ENCODE measurements at places on chromosomes 2 and 18.

- DNase-seq, result no peak
These were observed 658.7 kb downstream of the CNTNAP5 start for GRCh38 chr2:124683536-124684428.

- DNase-seq, result no peak
These were observed 450.6 kb downstream of the TSN start for GRCh38 chr2:122206101-122206500.

- DNase-seq, result no peak
These were observed 72.1 kb downstream of the CAMKMT start for GRCh38 chr2:44433895-44434294.

DNA sequence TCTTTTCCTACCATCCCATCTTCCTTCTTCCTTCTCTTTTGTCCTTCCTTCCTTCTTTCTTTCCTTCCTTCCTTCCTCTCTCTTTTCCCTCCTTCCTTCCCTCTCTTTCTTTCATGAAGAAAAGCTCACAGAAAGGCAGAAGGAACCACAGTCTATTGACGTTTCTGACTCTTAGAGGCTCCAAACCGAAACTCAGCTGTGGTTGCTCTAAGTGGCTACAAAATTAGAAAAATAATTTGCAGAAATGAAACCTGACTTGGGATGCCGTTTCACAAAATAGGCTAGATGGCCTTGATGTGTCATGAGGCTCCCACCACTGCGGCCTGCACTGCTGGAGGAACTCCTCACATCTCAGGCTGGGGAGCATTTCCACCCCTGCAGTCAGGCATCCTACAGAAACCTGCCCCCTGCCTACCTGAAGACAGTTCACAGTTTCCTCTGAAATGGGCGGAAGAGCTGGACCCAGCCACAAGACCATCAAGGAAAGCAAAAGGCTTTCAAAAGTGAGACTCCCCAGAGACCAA lies 165.6 kb downstream of the SMAD7 start:
- no peak for DNase-seq

DNA sequence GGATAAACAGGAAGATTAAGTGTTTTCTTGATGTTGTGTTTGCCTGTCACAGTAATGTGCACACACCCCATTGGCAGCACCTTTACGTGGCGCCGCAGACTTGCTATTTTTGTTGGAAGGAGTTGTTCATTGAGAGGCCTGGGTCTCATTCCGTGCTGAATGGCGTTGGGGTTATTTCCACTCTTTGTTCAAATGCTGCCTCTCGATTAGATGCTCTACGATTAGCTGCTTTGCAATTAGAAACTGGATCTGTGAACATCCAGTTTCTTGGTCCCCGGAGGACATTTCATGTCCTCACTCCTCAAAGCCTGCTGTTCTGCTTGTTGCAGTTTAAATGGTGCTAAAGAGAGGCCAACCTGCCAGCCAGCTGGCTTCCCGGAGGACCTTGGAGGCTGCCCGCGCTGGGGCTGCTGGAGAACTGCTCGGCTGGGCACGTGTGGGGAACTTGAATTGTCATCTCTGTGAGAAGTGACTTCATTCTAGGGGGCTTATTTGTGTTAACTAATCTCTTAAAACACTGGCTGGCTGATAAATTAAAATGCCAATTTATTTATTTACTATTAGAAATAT lies 117.4 kb upstream of the NABP1 start:
- no peak for DNase-seq
